ENCODE measurements at places on chromosomes 4 and X.
A peak's percentile ranks its signal among the peaks of the same experiment; 100 is the strongest.

GRCh38 chr4:4645743-4646142 lies 103.9 kb upstream of the STX18 start:
- no peak for DNase-seq

DNA sequence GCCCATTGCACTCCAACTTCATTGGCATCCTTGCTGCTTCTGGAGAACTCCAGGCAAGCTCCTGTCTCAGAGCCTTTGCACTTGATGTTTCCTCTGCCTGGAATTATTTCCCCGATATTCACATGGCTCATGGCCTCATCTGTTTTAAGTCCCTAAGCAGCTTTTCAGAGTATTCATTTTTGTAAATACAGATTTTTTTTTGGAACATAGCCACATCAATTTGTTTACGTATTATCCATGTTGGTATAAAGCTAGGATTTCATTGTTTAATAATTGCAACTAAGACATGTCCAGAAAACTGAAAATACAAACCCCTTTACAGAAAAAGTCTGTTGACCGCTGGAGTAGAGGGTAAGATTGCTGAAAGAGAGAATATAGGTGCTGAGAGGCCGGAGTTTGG lies 142.0 kb downstream of the CAMK2D start:
- no peak for DNase-seq

DNA sequence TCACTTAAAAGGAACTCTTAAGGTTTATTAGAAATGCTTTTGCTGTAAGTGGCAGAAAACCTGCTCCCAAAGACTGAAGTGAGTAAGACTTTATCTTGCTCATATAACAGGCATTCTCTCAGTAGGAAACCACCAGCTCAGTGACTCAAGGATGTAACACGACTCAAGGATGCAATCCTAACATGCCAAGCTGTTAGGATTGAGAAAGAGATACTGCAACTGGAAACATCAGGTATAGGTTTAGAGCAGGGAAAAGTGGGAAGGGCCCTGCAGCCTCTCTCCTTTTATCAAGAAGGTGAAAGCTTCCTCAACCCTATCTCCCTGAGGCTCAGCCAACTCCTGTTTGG lies 11.9 kb upstream of the SLC9A7 start:
- DNase-seq, result peak; percentile 83

- peak; percentile 19 for DNase-seq
These were observed 152.6 kb upstream of the SLC4A4 start for GRCh38 chr4:71186257-71186565.

- DNase-seq, result no peak
These were observed 199.9 kb downstream of the MGST2 start for GRCh38 chr4:139865537-139865936.

GRCh38 chr4:77036206-77036605 lies 39.6 kb downstream of the CCNI start:
- peak; percentile 96 for DNase-seq

GRCh38 chrX:34585561-34585960 lies 71.5 kb downstream of the TMEM47 start:
- DNase-seq, result no peak

GRCh38 chr4:79210636-79211049 lies 115.2 kb downstream of the NAA11 start:
- DNase-seq, result no peak

GRCh38 chrX:12153741-12154140 lies 15.5 kb downstream of the FRMPD4 start:
- no peak for DNase-seq

DNA sequence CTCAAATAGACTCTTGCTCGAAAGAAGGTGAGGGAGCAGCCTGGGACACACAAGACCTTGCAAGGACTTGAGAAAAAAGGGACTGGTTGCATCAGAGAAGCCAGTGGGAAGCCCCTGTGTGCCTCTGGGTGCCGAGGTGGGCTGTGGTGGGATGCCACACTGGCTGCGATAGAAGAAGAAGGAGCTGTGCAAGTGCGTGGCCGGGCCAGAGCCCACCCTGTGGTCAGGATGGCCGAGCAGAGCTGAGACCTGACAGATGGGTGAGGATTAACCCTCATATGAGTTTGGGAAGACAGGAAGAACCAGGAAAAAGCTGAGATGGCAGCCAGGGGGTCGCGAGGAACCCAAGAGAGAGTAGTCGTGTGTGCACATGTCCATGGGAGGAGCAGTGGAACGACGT lies 44.6 kb upstream of the HGFAC start:
- DNase-seq, result no peak

DNA sequence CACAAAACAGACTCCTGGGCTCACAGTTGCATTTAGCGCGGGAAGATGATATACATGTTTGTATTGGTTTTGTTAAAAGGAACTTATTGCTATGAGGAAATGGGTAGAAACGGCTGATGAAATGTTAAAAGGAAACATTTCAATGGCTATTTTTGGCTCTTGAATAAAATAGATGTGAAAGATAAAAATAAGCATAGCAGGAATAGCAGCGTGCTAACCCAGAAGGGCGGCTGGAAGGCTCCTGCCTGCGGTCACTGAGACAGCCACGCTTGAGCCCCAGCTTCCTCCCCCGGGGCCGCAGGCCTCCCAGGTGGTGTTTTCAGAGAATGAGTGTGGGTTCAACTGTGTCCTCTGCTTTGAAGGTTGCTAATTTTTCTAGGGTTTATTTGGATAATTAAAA lies 35.0 kb upstream of the CLCN4 start:
- peak; percentile 12 for DNase-seq

GRCh38 chr4:121219227-121219626 lies 55.1 kb upstream of the TNIP3 start:
- DNase-seq, result no peak

DNA sequence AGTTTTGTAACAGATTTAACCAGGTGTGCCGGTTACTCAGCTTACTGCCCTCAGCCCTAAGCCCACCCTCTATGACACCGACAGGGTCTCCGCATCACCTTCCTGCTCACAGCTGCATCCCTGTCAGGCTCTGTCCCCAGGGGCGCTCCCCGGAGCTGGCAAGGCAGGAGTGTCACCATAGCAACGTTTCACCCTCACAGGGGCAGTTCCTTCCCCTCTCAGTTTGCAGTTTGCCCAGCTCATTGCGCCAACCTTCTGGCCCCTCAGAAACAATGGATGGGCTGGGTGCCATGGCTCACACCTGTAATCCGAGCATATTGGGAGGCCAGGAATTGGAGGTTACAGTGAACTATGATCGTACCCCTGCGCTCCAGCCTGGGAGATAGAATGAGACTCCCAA lies 42.6 kb downstream of the RGS12 start:
- no peak for DNase-seq

- DNase-seq, result no peak
These were observed 1598.3 kb downstream of the PCDH18 start for GRCh38 chr4:135934026-135934425.
